ENCODE measurements at places on chromosomes 11 and 22.

DNA sequence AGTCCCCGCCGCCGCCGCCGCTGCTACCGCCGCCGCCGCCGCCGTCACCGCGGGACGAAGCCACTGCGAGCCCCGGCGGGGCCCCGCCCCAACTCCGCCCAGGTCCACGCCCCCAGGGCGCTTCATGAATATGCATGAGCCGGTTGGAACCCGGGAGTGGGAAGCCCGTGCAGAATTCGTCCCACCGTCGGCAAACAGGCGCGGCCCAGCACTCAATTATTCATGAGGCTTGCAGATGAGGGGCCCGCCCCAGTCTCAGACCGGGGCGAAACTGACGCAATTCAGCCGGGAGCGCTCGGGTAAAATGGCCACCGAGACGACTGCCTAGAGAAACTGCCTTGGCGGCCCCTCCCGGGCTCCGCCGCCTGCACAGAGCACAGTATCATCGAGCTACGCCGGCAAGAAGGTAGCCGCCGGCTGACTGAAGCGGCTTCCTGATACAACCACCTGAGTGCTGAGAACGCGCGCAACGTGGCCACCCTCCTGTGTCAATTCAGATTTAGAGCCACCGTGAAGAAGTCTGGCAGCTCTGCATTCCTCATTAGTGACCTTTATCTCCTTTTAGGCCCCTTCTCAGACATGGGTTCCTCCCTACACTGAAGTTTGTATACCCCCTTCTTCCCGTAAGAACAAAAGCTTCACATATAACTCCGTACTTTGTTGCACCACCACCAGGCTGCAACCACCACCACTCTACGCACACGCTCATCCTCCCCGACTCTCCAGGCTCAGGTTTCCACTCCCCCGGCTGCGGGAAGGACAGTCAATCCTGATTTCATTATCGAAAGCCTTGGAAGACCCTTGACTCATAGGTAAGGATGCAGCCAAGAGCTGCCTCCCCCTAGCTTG, at the start of gene TNKS1BP1:
Gene TNKS1BP1, minus strand, starts transcription at position 67 of the 849 bp plus-strand sequence. CDS start 3,067 bp downstream, outside the sequence.
- H3K36me3 ChIP-seq = peaks cover 26% of the 10 kb centered on the region
- peaks cover 10% of the 10 kb centered on the region for H3K4me1 ChIP-seq
- H3K27ac ChIP-seq = peak within 1 kb of the TSS; percentile 90

DNA sequence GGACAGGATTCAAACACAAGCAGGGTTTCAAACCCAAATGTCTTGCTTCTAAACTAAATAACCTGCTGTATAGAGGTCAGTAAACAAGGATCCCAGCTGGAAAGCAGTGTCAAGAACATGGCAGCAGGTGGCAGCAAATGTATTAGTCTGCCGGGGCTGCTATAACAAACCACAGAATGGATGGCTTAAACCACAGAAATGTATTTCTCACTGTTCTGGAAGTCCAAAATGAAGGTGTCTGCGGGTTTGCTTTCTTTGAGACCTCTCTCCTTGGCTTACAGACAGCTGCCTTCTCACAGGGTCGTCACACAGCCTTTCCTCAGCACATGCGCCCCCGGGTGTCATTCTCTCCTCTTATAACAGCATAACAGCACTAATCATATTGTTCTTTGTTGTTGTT, 65.1 kb upstream of the LRRC55 start:
- no peak for DNase-seq
- H3K4me3 ChIP-seq = no peak overlapping the region
- H3K27ac ChIP-seq = no peak overlapping the region
- no peaks in the 10 kb centered on the region for H3K36me3 ChIP-seq
- H3K27me3 ChIP-seq = no peaks in the 10 kb centered on the region

- H3K27me3 ChIP-seq = no peaks in the 10 kb centered on the region
- H3K4me3 ChIP-seq = no peak overlapping the region
- H3K36me3 ChIP-seq = no peaks in the 10 kb centered on the region
- peaks cover 4% of the 10 kb centered on the region for H3K4me1 ChIP-seq
- H3K27ac ChIP-seq = no peak overlapping the region
- DNase-seq = no peak
These were observed 50.9 kb downstream of the ETS1 start for GRCh38 chr11:128536506-128536905.

DNA sequence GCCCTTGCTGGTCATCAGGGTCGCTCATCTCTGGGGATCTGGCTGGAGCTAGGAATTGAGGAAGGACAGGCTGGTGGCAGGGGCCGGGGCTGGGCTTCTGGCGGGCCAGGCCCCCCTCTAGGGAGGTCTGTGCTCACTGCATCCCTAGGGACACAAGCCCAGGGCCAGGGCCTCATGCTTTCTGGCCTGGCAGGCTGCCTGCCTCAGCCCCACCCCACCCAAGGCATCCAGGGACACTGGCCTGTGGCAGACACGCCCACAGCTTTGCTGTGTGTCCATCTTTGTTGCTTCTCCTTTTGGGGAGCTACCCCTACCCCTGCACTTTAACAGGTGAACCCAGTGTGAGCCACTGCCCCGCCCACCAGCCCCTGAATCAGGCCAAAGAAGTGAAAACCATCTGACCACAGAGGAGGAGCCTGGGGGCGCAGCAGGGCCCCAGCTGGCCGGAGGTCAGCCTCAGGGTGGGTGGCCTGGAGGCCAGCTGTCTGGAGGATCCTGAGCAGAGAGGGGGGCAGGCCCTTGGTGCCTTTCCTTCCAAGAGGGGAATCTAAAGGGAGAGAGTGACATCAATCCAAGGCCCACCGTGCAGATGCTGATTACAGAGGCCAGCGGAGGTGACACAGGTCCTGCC, 26.8 kb upstream of the CELSR1 start:
- DNase-seq = no peak
- H3K27me3 ChIP-seq = no peaks in the 10 kb centered on the region
- H3K4me3 ChIP-seq = no peak overlapping the region
- H3K36me3 ChIP-seq = no peaks in the 10 kb centered on the region
- H3K4me1 ChIP-seq = no peaks in the 10 kb centered on the region

- H3K4me1 ChIP-seq = no peaks in the 10 kb centered on the region
- no peak overlapping the region for H3K4me3 ChIP-seq
- H3K27me3 ChIP-seq = no peaks in the 10 kb centered on the region
- DNase-seq = no peak
- no peak overlapping the region for H3K27ac ChIP-seq
These were observed 246.2 kb downstream of the ST3GAL4 start for GRCh38 chr11:126601550-126602215.

DNA sequence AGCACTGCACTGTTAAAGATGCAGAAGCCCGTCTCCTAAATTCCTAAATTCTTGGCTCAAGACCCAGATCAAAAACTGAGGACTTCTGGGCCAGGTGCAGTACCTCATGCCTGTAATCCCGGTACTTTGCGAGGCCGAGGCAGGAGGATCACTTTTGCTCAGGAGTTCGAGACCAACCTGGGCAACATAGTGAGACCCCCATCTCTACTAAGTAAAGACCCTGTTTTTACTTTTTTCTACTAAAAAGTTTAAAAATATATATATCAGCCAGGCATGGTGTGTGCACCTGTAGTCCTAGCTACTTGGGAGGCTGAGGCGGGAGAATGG, 29.7 kb downstream of the PDGFB start:
- H3K27ac ChIP-seq = no peak overlapping the region
- DNase-seq = no peak
- no peaks in the 10 kb centered on the region for H3K36me3 ChIP-seq

- peaks cover 31% of the 10 kb centered on the region for H3K4me1 ChIP-seq
- H3K4me3 ChIP-seq = peak overlapping the region; percentile 89
- DNase-seq = no peak
- peak overlapping the region; percentile 90 for H3K27ac ChIP-seq
These were observed 940 bp upstream of the TNKS1BP1 start for GRCh38 chr11:57325735-57326048.

GRCh38 chr11:1988667-1989317, 8.8 kb downstream of the H19 start:
- H3K27ac ChIP-seq = no peak overlapping the region
- DNase-seq = no peak
- no peaks in the 10 kb centered on the region for H3K27me3 ChIP-seq
- H3K4me3 ChIP-seq = no peak overlapping the region
- no peaks in the 10 kb centered on the region for H3K36me3 ChIP-seq

DNA sequence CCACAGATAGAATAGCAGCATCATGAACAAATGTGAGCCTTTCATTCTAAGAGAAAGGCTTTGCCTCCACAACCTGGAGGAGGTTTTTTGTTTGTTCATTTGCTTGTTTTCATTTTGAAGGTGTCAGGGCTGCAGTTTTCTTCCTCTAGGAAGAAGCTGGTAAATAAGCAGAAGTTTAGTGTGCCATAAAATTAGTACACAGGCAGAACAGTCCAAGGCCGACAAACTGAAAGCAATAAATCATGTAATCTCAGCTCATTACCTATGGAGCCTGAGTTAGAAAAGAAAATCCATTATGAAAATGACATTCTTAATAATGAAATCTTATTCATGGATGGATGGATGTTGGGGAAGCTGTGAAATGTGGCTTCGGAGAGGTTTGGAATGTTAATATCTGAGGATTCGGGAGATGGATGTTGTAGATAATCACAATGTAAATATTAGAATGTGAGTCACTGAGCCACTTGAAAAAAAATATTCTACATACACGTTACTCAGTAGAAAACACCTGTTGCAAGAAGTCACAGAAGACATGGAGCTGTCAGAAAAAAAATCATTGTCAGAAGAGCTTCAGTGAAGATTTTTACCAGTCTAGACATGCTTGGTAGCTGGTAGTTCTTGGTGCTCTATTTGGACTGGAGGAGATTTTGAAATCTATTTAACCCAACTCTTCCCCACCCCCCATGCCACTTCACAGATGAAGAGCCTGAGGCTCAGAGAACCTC, 15.0 kb upstream of the ZDHHC13 start:
- no peak overlapping the region for H3K27ac ChIP-seq
- no peak for DNase-seq
- H3K27me3 ChIP-seq = no peaks in the 10 kb centered on the region
- H3K4me1 ChIP-seq = no peaks in the 10 kb centered on the region
- H3K4me3 ChIP-seq = no peak overlapping the region
- H3K36me3 ChIP-seq = no peaks in the 10 kb centered on the region

DNA sequence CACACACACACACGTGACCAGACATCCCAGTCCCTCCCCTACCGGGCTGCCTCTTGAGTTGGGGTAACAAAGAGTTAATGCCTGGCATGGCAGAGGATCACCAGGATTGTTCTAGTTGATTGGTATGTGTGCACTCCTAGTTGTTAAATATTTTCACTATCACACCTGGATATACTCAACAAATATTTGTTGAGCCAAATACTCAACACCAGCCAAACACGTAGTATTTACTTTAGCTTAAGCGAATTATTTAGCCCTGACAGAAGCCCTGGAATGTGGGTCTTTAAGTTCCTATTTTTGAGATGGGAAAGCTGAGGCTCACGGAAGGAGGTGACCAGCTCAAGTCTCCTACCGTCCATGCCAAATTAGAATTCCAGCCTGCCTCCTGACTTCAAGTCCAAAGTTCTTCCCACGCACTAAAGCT, 10.5 kb downstream of the CD3E start:
- no peak overlapping the region for H3K4me3 ChIP-seq
- H3K4me1 ChIP-seq = peaks cover 7% of the 10 kb centered on the region
- no peak overlapping the region for H3K27ac ChIP-seq
- no peak for DNase-seq
- no peaks in the 10 kb centered on the region for H3K36me3 ChIP-seq

DNA sequence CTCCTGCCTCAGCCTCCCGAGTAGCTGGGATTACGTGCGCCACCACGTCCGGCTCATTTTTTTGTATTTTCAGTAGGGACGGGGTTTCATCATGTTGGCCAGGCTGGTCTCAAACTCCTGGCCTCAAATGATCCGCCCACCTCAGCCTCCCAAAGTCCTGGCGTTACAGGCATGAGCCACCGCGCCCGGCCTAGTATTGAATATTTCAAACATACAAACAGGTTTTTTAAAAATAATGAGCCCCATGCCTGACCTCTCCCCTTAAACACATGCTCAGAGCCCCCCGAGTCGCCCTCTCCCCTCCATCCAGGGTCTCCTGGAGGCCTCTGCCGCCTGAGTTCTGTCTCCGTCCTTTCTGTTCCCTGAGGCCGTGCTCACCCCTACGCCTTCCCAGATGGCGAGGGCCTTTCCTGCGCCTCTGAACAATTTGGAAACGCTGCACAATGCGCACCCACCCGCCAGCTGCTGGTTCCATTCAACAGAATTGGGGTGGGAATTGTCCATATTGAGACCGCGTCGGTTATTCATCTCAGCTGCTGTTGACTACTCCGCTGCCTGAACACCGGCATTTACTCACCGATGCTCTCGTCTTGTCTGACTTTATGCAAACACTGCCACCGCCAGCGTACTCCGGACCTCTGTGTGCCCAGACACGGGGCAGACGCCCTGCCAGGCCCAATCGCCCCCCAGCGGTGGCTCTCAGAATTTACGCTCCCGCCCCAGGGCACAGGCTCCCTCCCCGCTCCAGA, 13.6 kb upstream of the RNH1 start:
- H3K36me3 ChIP-seq = no peaks in the 10 kb centered on the region
- H3K27me3 ChIP-seq = no peaks in the 10 kb centered on the region
- no peak overlapping the region for H3K27ac ChIP-seq
- no peaks in the 10 kb centered on the region for H3K4me1 ChIP-seq
- DNase-seq = no peak

GRCh38 chr11:130269326-130269943, 45.3 kb downstream of the ZBTB44 start:
- H3K27me3 ChIP-seq = no peaks in the 10 kb centered on the region
- no peak for DNase-seq
- H3K4me3 ChIP-seq = no peak overlapping the region
- no peaks in the 10 kb centered on the region for H3K4me1 ChIP-seq

- H3K27me3 ChIP-seq = no peaks in the 10 kb centered on the region
- no peak overlapping the region for H3K27ac ChIP-seq
- H3K4me3 ChIP-seq = no peak overlapping the region
- H3K36me3 ChIP-seq = peaks cover 5% of the 10 kb centered on the region
These were observed 55.8 kb downstream of the PPME1 start for GRCh38 chr11:74226907-74227306.

DNA sequence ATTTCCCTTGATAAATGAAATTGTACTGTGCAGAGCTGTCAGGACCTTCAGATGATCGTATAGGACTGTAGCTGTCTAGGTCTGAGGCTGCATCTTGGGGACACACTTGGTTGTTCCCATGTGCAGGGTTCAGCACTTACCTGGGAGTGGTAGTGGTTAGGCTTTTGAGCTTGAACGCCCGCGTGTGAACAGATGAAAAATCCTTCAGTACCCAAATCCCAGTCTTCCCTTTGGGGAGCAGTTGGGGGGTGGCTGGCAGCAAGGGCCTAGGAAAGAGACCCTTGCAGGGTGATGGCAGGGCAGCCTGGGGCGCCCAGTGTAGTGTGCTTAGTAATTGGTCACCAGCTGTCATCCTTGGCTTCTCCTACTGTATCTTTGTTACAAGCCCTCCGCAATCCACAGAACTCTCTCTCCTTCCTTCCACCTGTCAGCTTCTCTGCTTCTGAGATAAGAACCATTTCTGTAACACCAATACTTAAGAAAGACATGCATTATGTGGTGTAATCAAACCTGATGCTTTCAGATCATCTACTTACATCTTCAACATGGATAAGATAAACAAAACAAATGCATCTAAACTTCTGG, 64.6 kb downstream of the MORC2 start:
- DNase-seq = no peak
- peaks cover 8% of the 10 kb centered on the region for H3K36me3 ChIP-seq
- H3K27me3 ChIP-seq = no peaks in the 10 kb centered on the region
- H3K27ac ChIP-seq = no peak overlapping the region

DNA sequence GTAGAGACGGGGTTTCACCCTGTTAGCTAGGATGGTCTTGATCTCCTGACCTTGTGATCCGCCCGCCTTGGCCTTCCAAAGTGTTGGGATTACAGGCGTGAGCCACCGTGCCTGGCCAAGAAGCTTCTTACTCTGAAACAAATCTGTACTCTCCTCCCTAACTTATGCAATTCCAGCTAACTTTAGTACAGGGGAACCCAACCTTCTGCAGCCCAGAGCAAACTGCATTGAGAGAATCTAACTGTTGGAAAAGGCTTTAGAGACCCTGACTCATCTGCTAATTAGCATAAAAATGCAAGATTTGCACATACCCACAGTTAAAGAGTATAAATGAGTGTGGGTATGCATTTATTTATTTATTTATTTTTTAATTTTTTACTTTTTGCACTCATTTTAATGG, 64.8 kb downstream of the APOL5 start:
- H3K4me1 ChIP-seq = peaks cover 75% of the 10 kb centered on the region
- H3K4me3 ChIP-seq = peak overlapping the region; percentile 50
- no peaks in the 10 kb centered on the region for H3K36me3 ChIP-seq
